Activated naive CD4-positive, alpha-beta T cell (primary cell): ENCODE measurements at places on chromosomes 1 and 21.

DNA sequence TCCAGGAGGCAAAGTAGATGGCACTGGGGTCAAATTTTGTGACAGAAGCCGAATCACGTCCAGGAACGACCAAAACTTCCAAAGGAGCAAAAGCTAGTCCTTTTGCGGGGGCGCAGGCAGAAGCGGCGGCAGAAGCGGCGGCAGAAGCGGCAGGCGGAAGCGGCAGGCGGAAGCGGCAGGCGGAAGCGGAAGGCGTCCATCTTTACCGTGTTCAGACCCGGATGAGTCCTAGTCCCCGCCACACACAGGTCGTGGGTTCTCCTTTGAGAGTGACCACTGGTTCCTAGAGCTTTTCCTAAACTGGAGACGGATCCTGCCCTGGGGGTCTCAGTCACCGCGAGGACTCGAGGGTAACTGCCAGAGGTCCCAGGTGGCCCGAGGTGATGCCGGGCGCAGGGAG lies 53.6 kb downstream of the POFUT2 start:
- DNase-seq, result no peak

DNA sequence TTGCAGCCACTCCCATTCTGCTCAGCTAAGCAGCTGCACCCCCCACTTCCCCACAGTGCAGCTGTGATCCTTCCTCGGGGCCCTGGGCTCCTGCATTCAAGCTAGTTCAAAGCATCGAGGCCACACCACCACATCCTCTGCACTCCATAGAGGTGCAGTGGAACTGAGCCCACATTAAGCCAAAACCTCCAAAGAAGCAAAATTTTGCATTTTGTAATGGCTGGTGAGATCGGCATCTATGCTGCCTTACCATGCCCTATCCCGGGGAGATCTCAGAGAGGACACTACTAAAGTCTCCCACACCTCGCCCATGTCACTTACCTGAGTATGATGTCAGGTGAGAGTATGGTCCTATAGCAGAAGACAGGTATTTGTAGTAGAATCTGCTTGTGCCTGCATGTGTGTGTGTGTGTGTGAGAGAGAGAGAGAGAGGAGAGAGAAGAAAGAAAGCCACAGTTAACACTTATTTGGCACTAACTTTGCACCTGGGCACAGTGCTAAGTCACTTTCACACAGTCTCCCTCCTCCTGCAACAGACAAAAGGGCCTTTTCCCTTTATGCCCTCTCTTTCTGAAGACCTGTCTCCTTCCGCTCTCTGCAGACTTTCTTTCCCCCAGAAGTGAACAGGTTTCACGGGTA lies 89.8 kb downstream of the KIF14 start:
- DNase-seq, result peak; percentile 56

GRCh38 chr21:34105947-34106541 lies 32.7 kb downstream of the MRPS6 start:
- DNase-seq, result no peak

DNA sequence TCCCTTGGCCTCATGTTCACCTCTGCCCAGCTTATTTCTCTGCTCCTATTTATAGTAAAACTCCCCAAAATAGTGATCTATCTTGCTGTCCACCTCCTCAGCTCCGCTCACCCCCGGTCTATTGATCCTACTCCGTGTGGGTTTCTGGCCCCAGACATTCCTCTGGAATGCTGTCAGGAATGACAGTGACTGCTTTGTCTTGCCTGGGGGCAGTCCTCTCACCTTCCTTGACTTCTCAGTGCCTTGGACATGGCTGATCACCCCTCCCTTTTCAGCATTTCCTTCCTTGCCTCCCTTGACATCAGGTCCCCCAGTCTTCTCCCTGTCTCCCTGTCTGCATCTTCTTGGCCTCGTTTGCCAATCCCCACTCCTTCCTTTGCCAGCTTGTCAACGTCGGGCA lies 108.1 kb upstream of the BACE2 start:
- DNase-seq, result no peak

- no peak for DNase-seq
Observed at GRCh38 chr1:230160957-230161771, 94.1 kb downstream of the GALNT2 start.

GRCh38 chr1:218031901-218032300 lies 253.2 kb upstream of the RRP15 start:
- DNase-seq, result no peak

- no peak for DNase-seq
Observed at GRCh38 chr1:194829492-194829891, 1643.1 kb upstream of the B3GALT2 start.

DNA sequence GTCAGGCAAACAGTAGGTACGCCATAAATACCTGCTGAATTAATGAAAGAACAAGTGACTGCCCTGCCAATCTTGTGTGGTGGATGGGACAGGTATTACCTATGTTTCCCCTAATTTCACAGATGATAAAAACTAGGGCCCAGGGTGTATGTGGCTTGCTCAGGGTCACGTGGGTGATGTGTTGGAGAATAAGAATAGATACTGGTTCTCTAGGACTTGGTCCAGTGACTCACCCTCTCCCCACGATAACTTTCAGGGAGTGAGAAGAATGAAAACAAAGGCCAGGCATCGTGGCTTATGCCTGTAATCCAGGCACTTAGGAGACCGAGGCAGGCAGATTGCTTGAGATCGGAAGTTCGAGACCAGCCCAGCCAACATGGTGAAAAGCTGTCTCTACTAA lies 26.7 kb downstream of the SLC26A9 start:
- no peak for DNase-seq

DNA sequence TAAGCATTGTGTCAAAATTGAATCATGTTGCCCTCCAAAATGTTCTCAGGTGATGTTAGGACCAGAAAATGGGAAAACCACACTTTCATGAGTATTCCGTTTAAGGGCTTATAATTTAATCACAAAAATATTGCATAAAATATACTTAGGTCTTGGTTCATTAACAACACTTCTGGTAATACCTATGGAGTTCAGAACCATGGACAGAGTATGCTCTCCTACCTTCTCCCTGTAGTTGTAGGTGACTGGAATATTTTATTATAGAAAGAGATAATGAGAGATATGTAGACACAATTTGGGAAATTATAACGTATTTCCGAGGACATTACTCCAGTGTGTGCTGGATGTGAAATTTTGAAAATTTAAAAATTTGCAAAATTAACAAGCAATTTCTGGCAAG lies 232.5 kb downstream of the NCAM2 start:
- DNase-seq, result no peak

GRCh38 chr21:44329086-44329889 lies 9.9 kb downstream of the CFAP410 start:
- DNase-seq, result no peak

DNA sequence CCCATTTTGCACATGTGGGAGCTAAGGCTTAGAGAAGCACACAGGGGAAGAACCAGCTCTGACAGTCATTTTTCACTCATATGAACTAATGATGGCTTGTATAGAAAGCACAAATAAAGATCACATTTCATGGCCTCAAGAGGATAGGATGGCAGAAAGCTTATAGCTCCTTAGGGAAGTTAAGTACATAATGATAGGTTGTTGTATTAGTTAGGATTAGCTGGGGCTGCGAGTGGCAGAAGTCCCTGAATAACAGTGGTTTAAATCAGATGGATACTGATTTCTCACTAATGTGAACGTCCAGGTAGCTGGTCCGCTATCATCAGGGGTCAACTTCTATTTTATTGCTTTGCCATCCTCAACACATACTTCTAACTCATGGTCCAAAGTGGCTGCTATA lies 284.0 kb downstream of the RPS6KC1 start:
- DNase-seq, result no peak

DNA sequence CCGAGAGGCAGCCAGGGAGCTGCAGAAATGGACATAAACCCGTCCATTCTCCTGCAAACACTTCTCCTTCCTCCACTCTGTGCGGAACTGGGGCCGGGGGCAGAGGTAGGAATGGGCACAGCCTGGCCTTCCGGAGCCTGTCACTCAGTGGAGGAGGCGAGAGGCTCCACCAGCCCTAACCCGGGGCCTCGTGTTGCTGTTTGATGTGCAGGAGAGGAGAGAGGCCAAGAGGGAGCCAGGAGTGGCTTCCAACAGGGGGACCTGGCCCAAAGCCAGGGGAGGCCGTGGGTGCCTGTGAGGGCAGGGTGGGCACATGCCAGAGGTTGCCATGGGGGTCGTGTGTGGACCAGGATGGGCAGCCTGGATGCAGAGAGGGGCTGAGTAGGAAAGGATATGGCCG lies 158.1 kb upstream of the ARHGEF16 start:
- DNase-seq, result no peak

DNA sequence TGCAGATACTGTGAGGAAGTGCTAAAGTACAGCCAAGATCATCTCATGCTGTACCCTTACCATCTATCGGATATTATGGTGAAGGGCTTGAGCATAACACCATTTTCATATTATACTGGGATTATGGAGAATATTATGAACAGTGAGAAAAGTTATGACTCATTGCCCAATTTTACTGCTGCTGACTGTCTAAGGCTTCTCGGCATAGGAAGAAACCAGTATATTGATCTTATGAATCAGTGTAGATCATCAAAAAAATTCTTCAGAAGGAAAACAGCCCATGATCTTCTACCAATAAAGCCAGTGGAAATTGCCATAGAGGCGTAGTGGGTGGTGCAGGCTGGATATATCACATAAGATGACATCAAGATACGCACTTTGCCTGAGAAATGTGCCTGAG lies 47.7 kb downstream of the PPIAL4G start:
- DNase-seq, result no peak
